ENCODE measurements at places on chromosomes 16 and 17. TPM values are rescaled to one million over a fixed set of nuclear protein-coding genes. Genes with fewer than 3 reads are reported as not detected.

DNA sequence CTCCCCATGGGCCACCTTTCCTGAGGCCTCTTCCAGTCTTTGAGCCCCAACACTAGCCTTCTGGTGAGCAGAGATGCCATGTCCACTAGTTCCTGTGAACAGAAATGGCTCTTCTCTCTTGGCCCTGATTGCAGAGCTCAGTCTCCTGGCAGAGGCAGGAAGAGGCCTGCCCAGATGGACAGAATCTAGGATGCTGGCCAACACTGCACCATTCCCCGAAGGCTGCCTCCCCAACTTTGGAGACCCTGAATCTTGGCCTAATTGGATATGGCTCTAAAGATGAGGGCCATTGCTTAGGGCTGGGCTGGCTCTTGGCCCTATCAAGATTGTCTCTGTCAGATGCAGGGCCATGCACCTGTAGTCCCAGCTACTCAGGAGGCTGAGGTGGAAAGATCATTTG lies 18.0 kb upstream of the DYNLL2 start:
- DNase-seq, result no peak

Gene C17orf100
- total RNA-seq, result 0.22 TPM

- peak; percentile 10 for DNase-seq
Observed at GRCh38 chr16:80100186-80100585, 440.6 kb upstream of the DYNLRB2 start.

DNA sequence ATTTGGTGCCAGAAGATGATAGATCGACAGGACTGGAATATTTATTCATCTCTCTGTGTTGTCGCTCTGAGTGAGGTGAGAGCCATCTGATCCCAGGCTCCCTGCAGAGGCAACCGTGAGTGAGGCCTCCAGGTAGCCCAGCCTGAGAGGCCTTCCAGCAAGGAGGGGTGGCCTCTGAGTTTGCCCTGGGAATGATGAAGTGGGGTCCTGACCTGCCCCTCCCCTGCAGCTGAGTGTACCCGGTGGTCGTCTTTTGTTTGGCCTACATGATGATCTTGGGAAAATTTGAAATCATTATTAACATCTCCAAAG lies 86.4 kb downstream of the CBLN1 start:
- no peak for DNase-seq

DNA sequence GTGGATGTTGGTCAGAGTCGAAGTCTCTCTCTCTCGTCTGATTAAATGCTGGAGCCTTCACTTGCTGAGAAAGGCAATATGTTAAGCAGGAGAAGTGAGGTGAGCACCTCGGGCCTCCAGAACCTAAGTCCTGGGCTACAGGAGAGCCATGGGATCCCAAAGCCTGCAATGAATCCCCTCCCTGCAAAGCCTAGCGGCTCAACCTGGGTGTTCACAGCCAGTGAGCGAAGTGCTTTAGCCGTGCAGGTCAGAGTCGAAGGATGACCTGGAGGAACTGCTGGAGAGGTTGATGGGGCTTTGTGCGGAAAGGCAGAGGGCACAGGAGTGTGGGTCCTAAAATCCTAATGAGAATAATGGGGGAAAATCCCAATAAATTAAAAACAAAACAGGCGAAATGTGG lies 267.8 kb downstream of the ENGASE start:
- no peak for DNase-seq

Gene BICDL2
- total RNA-seq, result not detected

- DNase-seq, result no peak
Observed at GRCh38 chr16:50821586-50821985, 79.7 kb downstream of the CYLD start.

Gene ITGA2B
- 0.22 TPM for total RNA-seq

GRCh38 chr17:39792526-39793221 lies 54.9 kb downstream of the GRB7 start:
- DNase-seq, result no peak

Gene NOG
- 0.65 TPM for total RNA-seq

DNA sequence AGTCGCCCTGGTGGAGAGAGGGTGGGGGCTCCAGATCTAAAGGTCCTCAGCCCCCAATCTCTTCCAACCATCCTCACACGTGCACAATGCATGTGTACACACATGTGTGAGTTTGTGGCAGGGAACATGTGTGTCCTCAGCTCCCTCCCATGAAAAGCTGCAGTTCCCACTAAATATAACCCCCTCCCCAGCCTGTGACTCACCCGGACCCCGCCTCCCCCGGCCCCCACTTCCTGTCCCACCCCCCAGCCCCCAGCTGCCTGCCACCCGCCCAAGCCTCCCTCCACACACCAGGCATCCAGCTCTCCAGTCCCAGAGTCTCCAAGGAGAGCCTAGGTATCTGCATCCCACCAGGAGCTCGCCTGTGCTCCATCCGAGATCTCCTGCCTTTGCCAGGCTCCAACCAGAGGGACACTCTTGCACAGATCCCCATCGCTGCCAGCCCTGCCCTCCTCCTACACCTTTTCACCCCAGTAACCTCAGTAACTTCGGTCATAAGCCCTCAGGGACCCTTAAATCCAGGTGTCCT lies 3.9 kb downstream of the DLG4 start:
- DNase-seq, result no peak

DNA sequence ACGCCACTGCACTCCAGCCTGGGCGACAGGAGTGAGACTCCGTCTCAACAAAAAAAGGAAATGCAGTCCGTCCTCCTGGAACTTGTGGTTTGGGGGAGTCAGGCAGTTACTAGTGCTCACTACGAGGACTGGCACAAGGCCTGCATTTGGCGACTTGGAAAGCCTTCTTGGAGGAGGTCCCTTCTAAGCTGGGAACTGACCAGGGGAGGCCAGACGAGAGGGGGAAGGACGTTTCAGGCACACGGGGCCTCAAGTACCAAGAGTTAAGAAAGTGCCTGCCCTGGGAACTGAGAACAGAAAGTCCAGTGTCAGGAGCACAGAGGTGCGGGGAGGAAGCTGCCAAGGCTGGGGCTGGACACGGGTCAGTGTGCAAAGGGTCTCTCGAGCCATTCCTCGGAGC lies 89.9 kb downstream of the ABR start:
- no peak for DNase-seq

DNA sequence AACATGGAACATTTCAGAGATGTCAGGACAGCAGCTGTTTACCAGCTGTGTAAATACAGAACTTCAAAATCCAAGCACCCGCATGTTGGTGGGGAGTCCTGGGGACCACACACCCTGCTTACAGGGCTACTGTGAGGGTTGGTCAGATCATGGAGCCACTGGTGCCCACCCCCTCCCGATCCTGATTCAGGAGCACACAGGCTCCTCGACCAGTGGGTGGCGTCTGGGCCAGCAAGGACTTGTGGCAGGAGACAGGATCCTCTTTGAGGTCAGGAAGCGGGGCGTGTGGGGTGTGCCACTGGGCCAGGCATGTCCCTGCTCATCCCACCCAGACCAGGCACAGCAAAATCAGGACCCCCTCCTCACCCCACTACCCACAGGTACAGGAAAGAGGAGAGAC lies 83.6 kb downstream of the SDK2 start:
- no peak for DNase-seq

GRCh38 chr16:2987833-2988232 lies 7.6 kb upstream of the PKMYT1 start:
- DNase-seq, result no peak

DNA sequence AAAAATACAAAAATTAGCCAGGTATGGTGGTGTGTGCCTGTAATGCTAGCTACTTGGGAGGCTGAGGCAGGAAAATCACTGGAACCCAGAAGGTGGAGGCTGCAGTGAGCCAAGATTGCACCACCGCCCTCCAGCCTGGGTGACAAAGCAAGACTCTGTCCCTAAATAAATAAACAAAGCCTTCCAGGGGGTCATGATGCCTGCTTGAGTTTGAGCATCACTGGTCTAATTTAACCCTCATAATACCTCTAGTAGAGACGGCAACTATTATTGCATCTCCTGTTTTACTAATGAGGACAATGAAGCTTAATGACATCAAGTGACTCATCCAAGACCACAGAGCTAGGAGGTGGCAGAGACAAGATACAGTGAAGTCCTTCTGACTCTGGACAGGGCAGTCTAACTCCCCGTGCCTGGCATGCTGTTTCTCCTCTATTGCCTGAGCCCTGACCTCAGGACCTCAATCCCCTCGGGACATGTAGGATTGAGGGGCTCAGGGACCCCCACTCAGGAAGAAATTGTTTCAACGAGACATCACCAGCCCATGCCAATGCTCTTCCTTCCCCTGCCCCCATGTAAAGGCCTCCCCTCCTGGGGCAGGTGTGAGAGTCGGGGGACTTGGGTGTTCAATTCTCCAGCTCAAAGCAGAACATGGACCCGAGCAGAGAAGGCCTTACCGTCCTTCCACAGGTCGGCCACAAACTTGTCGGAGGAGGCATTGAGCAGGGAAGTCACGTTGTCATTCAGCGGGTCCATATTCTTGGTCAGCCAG lies 102.9 kb downstream of the NDE1 start:
- no peak for DNase-seq

DNA sequence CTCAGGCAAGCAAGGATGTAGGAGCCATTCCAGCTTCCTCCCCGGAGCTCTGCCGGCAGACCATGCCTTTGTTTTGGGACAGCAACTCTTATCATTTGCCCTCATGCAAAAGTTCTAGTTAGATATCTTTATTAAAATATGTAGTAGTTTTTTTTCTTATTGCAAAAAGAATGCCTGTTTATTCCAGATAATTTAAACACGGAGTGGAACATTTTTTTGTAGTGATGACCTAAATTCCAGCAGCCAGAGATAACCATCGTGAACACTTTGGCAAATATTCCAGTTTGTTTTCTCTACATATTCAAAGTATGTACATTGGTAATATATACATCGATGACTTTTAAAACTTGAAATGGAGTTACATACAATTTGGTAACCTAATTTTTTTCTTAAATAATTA lies 54.8 kb downstream of the CRISPLD2 start:
- DNase-seq, result no peak

DNA sequence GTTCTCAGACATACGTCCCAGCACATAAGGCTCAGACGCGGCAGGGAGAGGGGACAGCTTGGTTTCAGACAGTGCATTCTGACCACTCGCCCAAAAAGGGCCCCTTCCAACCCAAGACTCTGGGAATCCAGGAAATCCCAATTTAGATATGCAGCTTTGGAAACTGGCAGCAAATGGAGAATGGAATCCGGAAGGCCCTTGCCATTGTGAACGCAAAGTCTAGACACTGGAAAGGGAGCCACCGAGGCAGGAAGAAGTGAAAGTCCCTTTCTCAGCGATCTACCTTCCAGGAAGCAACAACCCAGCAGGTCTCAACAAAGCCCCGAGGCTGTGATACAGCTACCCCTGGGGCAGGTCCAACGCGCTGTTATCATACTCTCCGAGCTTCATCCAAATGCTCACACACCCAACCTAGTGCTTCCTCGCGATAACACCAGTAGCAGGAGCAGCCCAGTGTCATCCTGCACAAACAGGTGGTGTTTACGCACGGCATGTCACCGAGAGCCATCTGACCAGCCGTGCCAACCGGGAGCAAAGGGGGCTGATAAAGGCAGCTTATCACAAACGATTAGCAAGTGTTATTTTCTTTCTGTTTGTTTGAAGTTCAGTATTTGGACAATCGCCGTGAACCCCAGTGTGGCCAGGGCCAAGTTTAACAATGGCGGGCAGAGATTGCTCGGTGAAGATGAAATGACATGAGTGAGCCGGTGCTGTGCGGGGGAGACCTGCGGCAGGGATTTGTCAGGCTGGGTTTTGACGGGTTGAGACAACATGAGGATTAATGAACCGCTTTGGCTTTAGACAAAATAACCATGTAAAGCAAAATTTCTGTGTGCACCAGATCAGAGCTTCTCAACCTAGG lies 240.6 kb downstream of the FOXL1 start:
- peak; percentile 99 for DNase-seq

GRCh38 chr17:5913032-5913531 lies 157.1 kb upstream of the WSCD1 start:
- DNase-seq, result no peak

Gene ATP2A3
- under 0.01 TPM for total RNA-seq

GRCh38 chr17:58041161-58041560 lies 34.1 kb upstream of the SRSF1 start:
- no peak for DNase-seq

Measured in lung microvascular endothelial cell (primary cell).